ENCODE measurements at places on chromosomes 7 and 10. TPM values are rescaled to one million over a fixed set of nuclear protein-coding genes. Genes with fewer than 3 reads are reported as not detected.

ZNF316 gene
- total RNA-seq: 11.6 TPM

PLOD3 gene
- total RNA-seq: 24.8 TPM

RNF148 gene
- 4.1 TPM for total RNA-seq

PRPS1L1 gene
- total RNA-seq: not detected

CPA1 gene
- total RNA-seq: 0.63 TPM

SUPV3L1 gene
- 25.9 TPM for total RNA-seq

HECW1 gene
- total RNA-seq: 0.16 TPM

ADRA2A gene
- 3.6 TPM for total RNA-seq

ANKRD61 gene
- total RNA-seq: not detected

TSC22D4 gene
- total RNA-seq: 16.6 TPM

LIPF gene
- total RNA-seq: not detected

EPHB4 gene
- 70.6 TPM for total RNA-seq

MBL2 gene
- not detected for total RNA-seq

NME8 gene
- not detected for total RNA-seq

RHEB gene
- 109 TPM for total RNA-seq

ANKRD22 gene
- total RNA-seq: 5.0 TPM

AKR1E2 gene
- total RNA-seq: 23.0 TPM

CCZ1 gene
- 38.3 TPM for total RNA-seq

FZD1 gene
- total RNA-seq: 25.1 TPM

EPHB6 gene
- 10.8 TPM for total RNA-seq

C1QL3 gene
- 0.21 TPM for total RNA-seq

WASL gene
- 56.3 TPM for total RNA-seq

GIMAP1 gene
- 4.9 TPM for total RNA-seq

GRM8 gene
- 0.48 TPM for total RNA-seq

KIF20B gene
- total RNA-seq: 24.5 TPM

TEX47 gene
- total RNA-seq: not detected

LHFPL3 gene
- 0.26 TPM for total RNA-seq

WDFY4 gene
- 4.9 TPM for total RNA-seq

LIPM gene
- total RNA-seq: not detected

PIK3CG gene
- 12.1 TPM for total RNA-seq

TET1 gene
- 41.6 TPM for total RNA-seq

BAMBI gene
- total RNA-seq: 33.7 TPM

OR6V1 gene
- total RNA-seq: not detected

CHST15 gene
- total RNA-seq: 17.8 TPM

LAMB1 gene
- total RNA-seq: 323 TPM

PNLIPRP1 gene
- not detected for total RNA-seq

TMEM139 gene
- total RNA-seq: 2.1 TPM

OIT3 gene
- total RNA-seq: 2.3 TPM

ECHDC3 gene
- total RNA-seq: 1.5 TPM

HHEX gene
- 6.7 TPM for total RNA-seq

MUC3A gene
- total RNA-seq: not detected

SCIN gene
- 10.7 TPM for total RNA-seq

FKBP6 gene
- not detected for total RNA-seq

PTPN20 gene
- 8.6 TPM for total RNA-seq

PPP1R9A gene
- total RNA-seq: 28.6 TPM

NODAL gene
- not detected for total RNA-seq

WIPF3 gene
- total RNA-seq: 0.95 TPM

CALML5 gene
- total RNA-seq: not detected

GPR37 gene
- total RNA-seq: 5.4 TPM

CLEC2L gene
- total RNA-seq: 0.32 TPM

CFAP70 gene
- 2.2 TPM for total RNA-seq

Data from urinary bladder (tissue), 4 donors.